ENCODE measurements at places on chromosomes 3 and 15. TPM values are rescaled to one million over a fixed set of nuclear protein-coding genes. Genes with fewer than 3 reads are reported as not detected.

The CTXN2 gene
- not detected for total RNA-seq

The TMCO5A gene
- total RNA-seq = not detected

The GPR160 gene
- total RNA-seq = 0.50 TPM

The SNRPN gene
- total RNA-seq = 139 TPM

The POLR2M gene
- 595 TPM for total RNA-seq

The TBC1D23 gene
- total RNA-seq = 121 TPM

The LRRN1 gene
- 0.33 TPM for total RNA-seq

The LSAMP gene
- 4.8 TPM for total RNA-seq

The CHST13 gene
- total RNA-seq = under 0.01 TPM

The LRRIQ4 gene
- total RNA-seq = under 0.01 TPM

The LYSMD2 gene
- 7.8 TPM for total RNA-seq

The ALG1L2 gene
- 0.50 TPM for total RNA-seq

The STARD9 gene
- 8.3 TPM for total RNA-seq

The KLHL24 gene
- total RNA-seq = 131 TPM

The SLC12A1 gene
- not detected for total RNA-seq

The ST8SIA2 gene
- not detected for total RNA-seq

The PGBD4 gene
- total RNA-seq = 3.0 TPM

The MYO9A gene
- total RNA-seq = 34.7 TPM

The RCCD1 gene
- total RNA-seq = 14.2 TPM

The NLGN1 gene
- total RNA-seq = 2.1 TPM

The RAB7A gene
- total RNA-seq = 54.2 TPM

The MOBP gene
- total RNA-seq = not detected

The MKRN2OS gene
- total RNA-seq = not detected

The CHST2 gene
- total RNA-seq = 3.9 TPM

The SLC15A2 gene
- total RNA-seq = 0.26 TPM

The DMXL2 gene
- total RNA-seq = 31.2 TPM

The CCK gene
- 1.0 TPM for total RNA-seq

The GPR62 gene
- under 0.01 TPM for total RNA-seq

The TAGLN3 gene
- total RNA-seq = 0.51 TPM

The MRAS gene
- total RNA-seq = 48.0 TPM

The CHRNA7 gene
- total RNA-seq = 0.26 TPM

The WNT5A gene
- total RNA-seq = 117 TPM

The GRIP2 gene
- under 0.01 TPM for total RNA-seq

The TJP1 gene
- 53.7 TPM for total RNA-seq

The EPHB3 gene
- total RNA-seq = 3.9 TPM

The IQCF5 gene
- total RNA-seq = not detected

The C3orf18 gene
- total RNA-seq = 25.8 TPM
